Sciatic nerve (tissue), 2 donors: ENCODE measurements at places on chromosomes 6 and 20. TPM values are rescaled to one million over a fixed set of nuclear protein-coding genes. Genes with fewer than 3 reads are reported as not detected.

DNA sequence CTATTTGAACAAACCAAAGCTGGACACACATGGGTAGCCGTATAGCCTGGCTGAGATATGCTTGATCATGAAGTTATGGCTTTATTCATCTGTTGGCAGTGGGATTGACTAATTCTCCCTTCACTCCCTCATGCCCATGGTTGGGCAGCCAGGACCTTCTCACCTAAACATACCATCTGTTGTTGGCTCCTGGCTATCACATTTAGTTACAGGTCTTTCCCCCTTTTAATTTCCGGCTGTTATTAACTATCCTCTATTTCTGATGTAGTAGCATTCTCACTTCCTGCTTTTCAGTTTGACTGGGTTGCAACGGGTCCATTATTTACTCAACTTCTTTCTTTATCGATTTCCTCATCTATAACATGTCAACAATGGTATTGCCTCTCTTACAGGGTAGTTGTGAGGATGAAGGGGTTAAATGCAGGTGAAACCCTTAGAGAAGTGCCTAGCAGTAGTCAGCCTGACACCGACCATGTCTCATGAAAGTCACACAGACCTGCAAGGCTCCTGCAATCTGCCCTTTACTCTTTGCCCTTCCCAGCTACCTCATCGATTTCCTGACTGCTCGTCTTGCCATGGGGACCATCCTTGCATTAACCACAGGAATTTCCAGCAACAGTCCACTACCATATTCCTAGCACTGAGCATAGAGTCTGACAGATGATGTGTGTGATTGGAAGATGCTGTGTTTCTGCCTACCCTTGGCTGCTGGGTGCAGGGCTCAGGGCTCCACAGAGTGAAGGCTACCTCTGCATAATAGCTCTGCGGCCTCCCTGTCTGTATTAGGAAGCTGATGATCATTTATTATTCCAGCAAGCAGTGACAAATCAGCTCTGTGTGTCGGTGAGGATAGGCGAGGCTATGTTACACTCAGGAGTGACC lies 42.2 kb downstream of the PPP1R14C start:
- no peak for DNase-seq

GRCh38 chr6:4028051-4028450 lies 50.9 kb downstream of the FAM217A start:
- DNase-seq: no peak

- DNase-seq: no peak
Observed at GRCh38 chr6:105199711-105200110, 19.9 kb upstream of the POPDC3 start.

DNA sequence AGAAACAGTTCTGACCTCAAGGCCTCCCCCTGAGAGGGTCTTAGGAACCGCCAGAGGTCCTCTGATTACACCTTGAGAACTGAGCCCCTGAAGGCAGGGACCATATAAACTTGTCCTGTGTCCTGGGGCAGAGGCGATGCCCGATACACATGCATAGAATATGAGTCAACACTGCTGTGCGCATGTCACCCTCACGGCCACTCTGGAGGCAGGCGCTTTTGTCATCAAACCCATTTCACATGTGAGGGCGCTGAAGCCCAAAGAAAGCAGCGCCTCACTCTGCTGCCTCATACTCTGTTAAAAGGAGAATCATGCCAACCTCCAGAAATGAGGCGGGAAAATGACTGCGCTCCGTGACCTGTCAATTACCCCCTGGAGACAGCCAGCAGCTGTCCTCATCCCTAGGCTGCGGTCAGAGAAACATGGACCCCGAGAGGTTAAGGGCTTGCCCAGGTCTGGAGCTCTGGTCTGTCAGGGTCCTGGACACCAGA lies 158.3 kb downstream of the GRM4 start:
- DNase-seq: no peak

GRCh38 chr6:168546151-168546550 lies 105.2 kb downstream of the SMOC2 start:
- no peak for DNase-seq

RGS17 gene
- 0.31 TPM for total RNA-seq

CCN5 gene
- 147 TPM for total RNA-seq

TREML2 gene
- total RNA-seq: 0.58 TPM
